ENCODE measurements at places on chromosomes 3 and 15. TPM values are rescaled to one million over a fixed set of nuclear protein-coding genes. Genes with fewer than 3 reads are reported as not detected.

- DNase-seq, result peak; percentile 28
- peak overlapping the region; percentile 58 for H3K27ac ChIP-seq
- H3K4me3 ChIP-seq, result no peak overlapping the region
- no peaks in the 10 kb centered on the region for H3K27me3 ChIP-seq
- no peaks in the 10 kb centered on the region for H3K36me3 ChIP-seq
Measured at GRCh38 chr15:35308802-35309201, 223.7 kb upstream of the NANOGP8 start.

GRCh38 chr15:42156243-42156922 is at the start of gene PLA2G4F:
Gene PLA2G4F, minus strand, starts transcription at chr15:42156636. Its CDS starts 87 bp downstream, at chr15:42156549.
- H3K27ac ChIP-seq, result no peak within 1 kb of the TSS
- H3K27me3 ChIP-seq, result no peaks in the 10 kb centered on the region
- no peak within 1 kb of the TSS for H3K4me3 ChIP-seq
- H3K36me3 ChIP-seq, result no peaks in the 10 kb centered on the region
- no peaks in the 10 kb centered on the region for H3K4me1 ChIP-seq

Gene CHL1
- total RNA-seq, result 20.3 TPM

Gene HEG1
- total RNA-seq, result 76.1 TPM

GRCh38 chr15:72205273-72205672 is 7.7 kb upstream of the GRAMD2A start:
- no peak overlapping the region for H3K4me3 ChIP-seq
- no peak for DNase-seq
- no peak overlapping the region for H3K27ac ChIP-seq
- H3K4me1 ChIP-seq, result no peaks in the 10 kb centered on the region
- no peaks in the 10 kb centered on the region for H3K27me3 ChIP-seq
- H3K36me3 ChIP-seq, result no peaks in the 10 kb centered on the region

Gene PLSCR1
- 154 TPM for total RNA-seq

- peaks cover 8% of the 10 kb centered on the region for H3K4me1 ChIP-seq
- no peak overlapping the region for H3K4me3 ChIP-seq
- H3K27ac ChIP-seq, result no peak overlapping the region
- H3K36me3 ChIP-seq, result no peaks in the 10 kb centered on the region
- H3K27me3 ChIP-seq, result no peaks in the 10 kb centered on the region
Measured at GRCh38 chr15:89109238-89109637, 21.0 kb downstream of the ABHD2 start.

Gene EXD1
- not detected for total RNA-seq

GRCh38 chr15:38587214-38587613 is 22.6 kb upstream of the RASGRP1 start:
- no peak for DNase-seq
- H3K27me3 ChIP-seq, result no peaks in the 10 kb centered on the region
- H3K4me3 ChIP-seq, result no peak overlapping the region
- no peak overlapping the region for H3K27ac ChIP-seq
- no peaks in the 10 kb centered on the region for H3K4me1 ChIP-seq
- no peaks in the 10 kb centered on the region for H3K36me3 ChIP-seq

Gene PTX3
- total RNA-seq, result not detected

All from uterus (tissue), 4 donors.